ENCODE measurements at places on chromosomes 11 and 22.
A peak's percentile ranks its signal among the peaks of the same experiment; 100 is the strongest.

- DNase-seq = no peak
These were observed 69.1 kb upstream of the AKIP1 start for GRCh38 chr11:8841899-8842298.

DNA sequence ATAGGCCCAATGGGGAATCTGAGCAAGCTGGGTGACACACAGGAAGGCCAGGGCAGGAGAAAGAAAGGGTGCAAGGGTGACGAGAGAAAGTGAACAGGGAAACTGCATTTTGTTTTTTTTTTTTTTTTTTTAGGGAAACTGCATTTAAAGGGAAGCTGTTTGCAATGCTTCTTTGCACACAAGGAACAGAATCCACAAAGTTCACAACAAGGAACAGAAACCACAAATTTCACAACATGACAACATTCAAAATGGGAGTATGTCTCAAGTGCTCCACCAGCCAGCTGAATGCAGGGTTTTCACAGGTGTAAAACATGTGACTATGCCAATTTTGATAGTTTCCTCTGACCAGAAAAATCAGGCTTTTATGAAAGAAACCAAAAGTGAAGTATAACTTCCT is 6.8 kb upstream of the PLAAT3 start:
- no peak for DNase-seq

DNA sequence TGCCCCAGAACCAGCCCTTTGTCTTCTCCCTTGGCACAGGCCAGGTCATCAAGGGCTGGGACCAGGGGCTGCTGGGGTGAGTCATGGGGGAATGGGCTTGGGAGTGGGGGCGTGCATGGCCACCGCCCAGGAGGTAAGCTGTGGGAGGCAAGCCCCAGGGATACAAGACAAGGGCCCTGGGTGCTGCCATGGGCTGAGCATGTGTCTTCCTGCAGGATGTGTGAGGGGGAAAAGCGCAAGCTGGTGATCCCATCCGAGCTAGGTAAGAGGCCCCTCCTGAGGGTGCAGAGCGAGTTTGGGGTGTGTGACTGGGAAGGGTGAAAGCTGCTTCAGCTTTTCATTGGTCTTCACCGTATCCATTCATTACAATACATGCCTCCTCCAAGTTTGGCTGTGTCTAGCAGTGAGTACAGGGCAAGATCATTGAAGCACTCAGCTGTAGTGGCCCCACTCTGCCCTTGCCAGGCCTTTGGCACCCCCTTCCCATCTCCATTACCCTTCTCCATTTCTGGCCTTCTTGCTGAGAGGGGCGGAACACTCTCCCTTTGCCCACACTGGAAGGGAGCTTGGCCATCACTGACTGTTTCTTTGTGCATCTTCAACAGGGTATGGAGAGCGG is 2.5 kb downstream of the FKBP2 start:
- DNase-seq = no peak

GRCh38 chr22:43128116-43128515 is 15.1 kb downstream of the MCAT start:
- no peak for DNase-seq

GRCh38 chr22:37745548-37746365 is 48.9 kb downstream of the TRIOBP start:
- DNase-seq = peak; percentile 60

GRCh38 chr22:30947173-30947815 is 21.3 kb downstream of the MORC2 start:
- DNase-seq = no peak

DNA sequence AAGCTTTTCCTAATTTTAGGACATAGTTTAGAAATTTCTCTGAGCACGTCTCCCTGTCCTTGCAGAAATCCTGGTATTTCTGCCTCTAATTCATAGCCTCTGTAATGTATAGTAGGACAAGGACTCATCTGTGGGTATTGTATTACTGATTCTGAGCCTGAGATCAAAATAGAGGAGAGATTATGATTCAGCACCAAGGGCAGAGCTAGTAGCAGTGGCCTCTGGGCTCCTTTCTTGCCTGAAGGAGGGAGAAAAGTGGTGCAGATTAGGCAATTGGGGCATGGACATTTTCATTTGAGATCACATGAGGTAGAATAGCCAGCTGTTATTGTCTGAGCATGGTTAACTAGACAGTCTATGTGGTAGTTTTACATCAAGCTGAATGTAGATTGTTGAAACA is 2.8 kb downstream of the MADD start:
- no peak for DNase-seq

DNA sequence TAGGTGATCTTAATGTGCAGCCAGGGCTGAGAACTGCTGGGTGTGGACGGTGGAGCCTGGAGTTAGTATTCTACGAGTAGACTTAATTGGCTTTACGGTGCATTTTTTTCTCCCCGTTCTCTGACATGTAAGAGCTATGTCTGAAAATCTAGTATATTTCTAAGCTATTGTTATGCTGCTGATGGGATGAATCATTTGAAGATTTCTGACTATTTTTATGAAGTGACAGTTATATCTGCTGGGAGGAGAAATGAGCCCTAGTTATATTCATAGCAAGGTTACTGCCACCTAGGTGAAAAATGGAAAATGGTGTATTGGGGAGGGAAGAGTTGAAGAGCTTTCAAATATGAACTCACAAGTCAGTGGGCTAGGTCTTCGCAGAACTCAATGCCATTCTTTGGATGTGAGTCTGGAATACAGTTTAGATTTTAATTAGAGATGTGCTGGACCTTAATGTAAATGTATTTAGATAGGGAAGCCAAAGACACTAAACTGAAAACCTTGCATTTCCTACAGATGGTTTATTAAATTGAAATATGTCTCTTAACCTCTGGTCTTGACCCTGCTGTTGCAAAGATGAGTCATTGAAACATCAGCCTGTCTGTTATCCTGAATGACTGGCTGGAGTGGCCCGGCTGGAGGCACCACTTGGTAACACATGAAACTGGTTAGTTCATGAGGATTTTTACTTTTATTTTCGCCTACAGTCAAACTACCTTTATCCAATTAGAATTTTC is 293.7 kb downstream of the DDX10 start:
- DNase-seq = peak; percentile 25

GRCh38 chr11:44628730-44629700 is 63.6 kb downstream of the CD82 start:
- no peak for DNase-seq
